Activated CD4-positive, alpha-beta T cell treated with anti-CD3 and anti-CD28 coated beads for 36 hours (primary cell): ENCODE measurements at places on chromosomes 7 and 10. TPM values are rescaled to one million over a fixed set of nuclear protein-coding genes. Genes with fewer than 3 reads are reported as not detected.

GRCh38 chr7:47271749-47272148 lies 310.2 kb downstream of the TNS3 start:
- no peak for DNase-seq

- DNase-seq: no peak
Observed at GRCh38 chr10:44260286-44260928, 124.5 kb downstream of the CXCL12 start.

GRCh38 chr7:143460271-143460979 lies 17.2 kb downstream of the TAS2R60 start:
- DNase-seq: no peak

The CPA2 gene
- total RNA-seq: 0.18 TPM

GRCh38 chr10:43061760-43062159 lies 15.1 kb upstream of the RET start:
- no peak for DNase-seq

- no peak for DNase-seq
Observed at GRCh38 chr10:123390874-123391273, 236.7 kb downstream of the BUB3 start.

The HYAL4 gene
- 0.25 TPM for total RNA-seq

The GDF10 gene
- total RNA-seq: 0.32 TPM

DNA sequence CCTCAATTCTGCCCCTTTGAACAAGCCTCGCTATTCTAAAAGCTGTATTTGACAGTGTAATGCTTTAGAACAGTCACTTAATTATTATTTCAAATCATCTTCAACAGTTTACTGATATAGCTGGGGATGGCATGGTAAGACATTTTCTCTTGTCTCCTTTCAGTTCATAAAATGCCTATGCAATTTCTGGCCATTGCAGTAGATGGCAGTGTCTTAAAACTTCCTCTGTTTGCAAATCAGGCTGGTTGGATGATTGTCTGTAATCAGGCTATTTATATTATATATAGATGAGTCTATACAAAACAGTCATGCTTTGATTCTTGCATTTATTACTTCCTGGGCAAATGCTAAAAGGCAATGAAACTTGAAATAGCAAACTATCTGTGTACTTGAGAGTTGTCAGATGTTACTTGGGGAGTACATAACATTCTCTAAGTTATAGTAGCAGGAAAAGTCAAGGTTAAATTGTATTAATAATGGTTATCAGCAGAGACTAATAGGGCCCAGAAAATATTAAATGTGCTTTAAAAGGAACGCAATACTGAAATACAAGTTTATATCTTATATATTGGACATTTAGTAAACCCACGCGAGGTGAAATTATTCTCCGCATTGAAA lies 55.5 kb upstream of the LHFPL3 start:
- DNase-seq: no peak

GRCh38 chr7:154566877-154567276 lies 436.0 kb downstream of the PAXIP1 start:
- DNase-seq: no peak

DNA sequence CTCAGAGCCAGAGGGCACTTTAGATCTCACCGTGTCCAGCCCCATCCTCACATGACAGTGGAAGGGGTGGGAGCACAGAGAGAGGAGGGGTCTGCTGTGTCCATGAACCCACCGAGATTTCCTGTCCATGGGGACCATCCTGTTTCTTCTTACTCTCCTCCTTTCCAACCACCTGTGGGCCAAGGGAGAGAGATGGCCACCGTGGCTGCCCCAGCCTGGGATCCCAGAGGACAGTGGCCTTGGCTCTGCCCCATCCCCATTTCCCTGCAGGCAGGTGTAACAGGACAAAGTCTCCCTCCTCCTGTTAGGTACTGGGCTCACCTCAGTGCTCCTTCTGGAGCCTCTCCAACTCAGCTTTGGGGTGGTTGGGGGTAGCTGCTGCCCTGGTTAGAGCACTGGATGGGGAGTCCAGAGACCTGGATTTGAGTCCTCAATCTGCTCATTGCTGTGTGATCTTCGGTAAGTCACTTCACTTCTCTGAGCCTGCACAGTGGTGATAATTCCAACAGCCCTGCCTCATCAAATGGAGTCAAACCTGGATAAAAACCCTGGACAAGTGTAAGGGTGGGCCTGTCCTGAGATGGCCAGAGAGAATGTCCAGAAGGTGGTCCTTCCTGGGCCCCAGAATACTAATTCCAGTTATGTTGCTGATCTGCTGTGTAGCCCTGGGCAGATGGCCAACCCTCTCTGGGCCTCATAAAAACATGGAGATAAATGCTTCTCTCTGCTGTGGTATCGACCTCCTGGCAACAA lies 17.8 kb upstream of the PCBD1 start:
- no peak for DNase-seq

The GCC1 gene
- 11.5 TPM for total RNA-seq

DNA sequence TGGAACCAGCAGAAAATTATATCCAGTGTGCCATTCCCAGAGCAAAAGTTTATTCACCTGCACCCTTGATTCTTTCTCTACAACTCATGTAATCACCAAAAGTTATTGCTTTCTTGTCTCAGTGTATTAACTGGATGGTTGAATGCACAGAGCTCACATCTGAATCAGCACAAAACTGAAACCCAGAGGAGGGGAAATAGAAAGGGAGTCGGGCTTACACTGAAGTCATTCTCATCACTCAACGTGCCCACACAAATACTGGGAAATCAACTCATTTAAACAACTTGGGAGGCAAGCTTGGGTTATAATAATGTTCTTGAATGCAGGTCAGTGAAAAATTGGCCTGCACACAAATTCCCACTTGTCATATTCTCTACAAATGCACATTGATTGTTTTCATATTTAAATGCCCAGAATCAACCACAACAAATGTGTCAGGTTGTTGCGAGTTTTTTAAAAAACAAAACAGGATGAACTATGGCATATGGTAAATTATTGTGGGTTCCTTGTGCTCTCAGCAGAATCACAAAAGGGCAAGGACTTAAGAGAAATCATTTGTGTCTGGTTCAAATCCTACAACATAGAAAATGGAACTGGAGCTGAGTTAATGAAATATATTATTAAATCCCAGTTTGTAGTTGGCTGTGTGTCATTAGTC lies 125.9 kb upstream of the NOBOX start:
- no peak for DNase-seq

The CYP17A1 gene
- total RNA-seq: not detected

The GPR15LG gene
- total RNA-seq: not detected

DNA sequence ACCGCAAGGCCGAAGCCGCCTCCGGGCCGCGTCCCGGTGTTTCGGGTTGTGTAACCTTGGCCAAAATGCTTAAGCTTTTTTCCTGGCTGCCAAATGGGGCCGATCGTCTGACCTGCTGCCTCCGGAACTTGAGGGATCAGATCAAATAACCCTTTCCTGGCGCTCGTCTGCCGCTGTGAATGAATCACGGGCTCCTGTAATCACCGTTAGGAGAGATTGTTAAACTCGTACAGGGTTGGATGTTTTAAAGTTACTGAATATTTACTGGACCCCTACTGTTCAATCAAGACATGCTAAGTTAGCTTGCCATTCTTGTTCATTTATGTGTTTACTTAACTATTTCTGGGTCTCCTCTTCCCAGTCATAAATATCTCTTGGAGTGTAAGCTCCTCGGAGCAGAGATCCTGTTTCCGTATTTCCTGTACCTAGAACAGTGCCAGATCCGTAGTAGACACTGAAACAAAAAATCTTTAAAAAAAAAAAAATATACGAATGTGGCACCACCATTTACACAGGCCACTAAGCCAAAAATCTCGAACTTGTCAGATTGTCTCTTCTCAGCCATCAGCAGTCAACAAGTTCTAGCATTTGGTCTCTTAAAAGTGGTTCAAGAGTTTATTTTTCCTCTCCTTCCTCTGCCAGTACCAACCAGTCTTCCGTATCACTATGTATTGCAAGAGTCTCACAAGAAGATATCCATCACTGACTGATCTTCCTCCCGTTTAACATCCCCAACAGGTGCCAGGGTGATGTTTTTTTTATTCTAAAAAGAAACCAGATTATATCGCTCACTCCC lies 650 bp upstream of the TM9SF3 start:
- peak; percentile 66 for DNase-seq

DNA sequence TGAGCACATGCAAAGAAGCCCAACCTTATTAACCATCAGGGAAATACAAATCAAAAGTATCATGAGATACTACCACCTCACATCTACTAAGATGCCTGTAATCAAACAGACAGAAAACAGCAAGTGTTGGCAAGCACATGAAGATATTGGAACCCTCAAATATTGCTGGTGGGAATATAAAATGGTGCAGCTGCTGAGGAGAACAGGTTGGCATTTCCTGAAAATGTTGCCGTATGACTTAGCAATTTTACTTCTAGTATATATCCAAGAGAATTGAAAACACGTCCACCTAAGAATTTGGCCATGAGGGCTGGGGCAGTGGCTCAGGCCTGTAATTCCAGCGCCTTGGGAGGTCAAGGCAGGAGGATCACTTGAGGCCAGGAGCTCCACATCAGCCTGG lies 39.4 kb upstream of the TNRC18 start:
- DNase-seq: no peak

DNA sequence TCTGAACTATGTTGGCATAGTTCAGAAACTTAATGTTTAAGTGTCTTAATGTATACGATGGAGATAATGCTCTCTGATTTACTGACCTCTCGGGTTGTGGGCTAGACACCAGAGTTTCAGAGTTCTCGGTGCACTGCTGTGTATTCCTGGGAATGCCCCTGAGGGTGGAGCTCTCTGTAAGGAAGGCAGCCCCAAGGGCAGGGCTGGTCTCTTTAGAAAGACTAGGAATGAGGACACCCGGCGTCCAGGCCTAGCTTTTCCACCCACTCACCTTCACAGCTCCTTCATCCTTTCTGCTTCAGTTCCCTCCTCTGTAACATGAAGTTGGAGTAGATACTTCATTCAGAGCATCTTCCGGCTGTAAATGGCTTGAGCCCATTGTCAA lies 536.6 kb upstream of the GALNT17 start:
- no peak for DNase-seq

DNA sequence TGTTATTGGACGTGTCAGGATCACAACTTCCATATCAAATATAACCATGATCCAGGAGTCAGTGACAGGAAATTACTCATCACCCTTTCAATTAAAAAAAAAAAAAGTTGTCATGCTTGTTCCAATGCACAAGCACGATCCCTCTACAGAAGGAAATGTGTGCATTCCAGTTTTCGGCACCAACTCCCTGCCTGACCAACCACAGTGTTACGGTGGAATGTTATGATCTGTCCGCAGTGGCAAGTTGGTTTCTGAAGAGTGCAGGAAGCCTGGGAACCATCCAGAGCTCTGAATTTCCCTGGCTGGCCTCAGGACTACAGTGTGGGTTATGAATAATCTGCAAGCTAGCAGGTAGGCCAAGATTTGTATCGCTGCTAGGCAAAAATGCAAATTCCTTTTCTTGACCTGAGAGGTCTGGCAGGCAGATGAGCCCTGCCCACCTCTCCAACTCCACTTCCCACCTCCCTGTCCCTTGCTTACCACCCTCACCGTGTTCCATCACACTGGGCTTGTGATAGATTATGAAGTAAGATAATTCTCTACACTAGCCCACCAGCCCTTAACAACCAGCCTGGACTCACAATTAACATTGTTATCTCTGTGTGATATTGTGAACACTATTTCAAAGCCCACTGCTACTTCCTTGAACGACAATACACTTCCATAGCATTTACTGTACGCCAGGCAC lies 20.4 kb downstream of the FRMPD2 start:
- no peak for DNase-seq

The SIRT1 gene
- total RNA-seq: 23.5 TPM

DNA sequence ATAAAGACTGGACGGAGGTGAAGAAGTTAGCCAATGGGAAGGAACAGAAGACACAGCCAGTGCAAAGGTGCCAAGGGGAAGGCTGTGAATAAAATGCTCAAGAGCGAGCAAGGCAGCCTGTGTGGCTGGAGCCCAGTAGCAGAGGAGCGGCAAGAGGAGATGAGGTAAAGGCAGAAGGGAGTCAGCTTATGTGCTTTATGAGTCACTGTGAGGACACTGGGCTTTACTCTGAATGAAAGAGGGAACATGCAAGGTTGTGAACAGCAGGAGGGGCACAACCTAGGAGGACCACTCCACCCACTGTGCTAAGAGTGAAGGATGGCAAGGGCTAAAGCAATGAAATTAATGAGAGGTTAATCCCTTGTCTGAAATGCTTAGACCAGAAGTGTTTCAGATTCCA lies 129.0 kb upstream of the ODAD2 start:
- DNase-seq: no peak

GRCh38 chr7:102415685-102416225 lies 17.6 kb upstream of the ORAI2 start:
- DNase-seq: peak; percentile 83

DNA sequence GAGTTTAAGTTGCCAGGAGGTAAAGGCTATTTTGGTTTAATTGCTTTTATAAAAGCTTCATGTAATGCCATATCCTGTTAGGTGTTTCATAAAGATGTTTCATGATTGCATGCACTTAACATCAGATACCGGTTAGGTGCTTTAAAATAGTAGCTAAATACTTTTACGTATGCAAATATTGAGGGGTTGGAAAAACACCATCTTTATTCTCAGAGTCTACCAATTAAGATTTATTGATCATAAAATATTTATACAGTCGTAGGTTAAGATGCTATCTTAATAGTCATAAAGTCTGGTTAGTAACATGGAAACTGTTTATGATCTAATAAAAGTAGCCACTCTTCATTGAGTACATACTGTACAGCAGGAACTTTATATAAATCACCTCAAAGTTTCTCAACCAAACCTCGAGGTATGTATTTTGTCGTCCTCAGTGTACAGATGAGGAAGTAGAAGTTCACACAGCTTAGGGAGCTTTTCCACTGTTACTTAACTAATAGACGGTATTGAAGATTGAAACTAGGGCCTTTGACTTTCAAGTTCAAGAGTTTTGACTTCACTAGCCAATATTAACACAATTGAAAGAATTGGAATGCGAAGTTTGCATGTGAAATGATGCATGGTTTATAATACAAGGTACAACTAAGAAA lies 897.1 kb downstream of the GATA3 start:
- no peak for DNase-seq

DNA sequence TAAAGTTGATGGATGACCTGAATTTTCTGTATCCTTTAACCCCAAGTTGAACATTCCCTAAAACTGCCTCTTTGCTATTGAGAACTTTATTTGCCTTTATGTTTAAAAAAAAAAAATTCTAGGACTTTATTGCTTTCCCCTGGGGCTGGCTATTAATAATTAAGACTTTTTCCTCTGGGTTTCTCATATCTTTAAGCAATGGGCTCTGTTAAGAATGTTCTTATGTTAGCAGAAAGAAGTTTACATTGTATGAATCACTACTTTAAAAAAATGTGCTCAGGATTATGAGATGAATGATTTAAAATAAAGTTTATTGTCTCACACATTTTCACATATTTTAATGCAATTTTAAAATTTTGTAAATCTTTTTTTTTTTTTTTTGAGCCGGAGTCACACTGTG lies 19.5 kb downstream of the TAX1BP1 start:
- DNase-seq: no peak

The SPDYE8 gene
- total RNA-seq: not detected

The MEOX2 gene
- not detected for total RNA-seq
